ENCODE measurements at places on chromosomes 11 and 22.

GRCh38 chr22:30671071-30671470 lies 3.4 kb upstream of the DUSP18 start:
- no peak overlapping the region for H3K4me3 ChIP-seq
- H3K36me3 ChIP-seq: no peaks in the 10 kb centered on the region
- peaks cover 3% of the 10 kb centered on the region for H3K27me3 ChIP-seq
- no peak for DNase-seq

DNA sequence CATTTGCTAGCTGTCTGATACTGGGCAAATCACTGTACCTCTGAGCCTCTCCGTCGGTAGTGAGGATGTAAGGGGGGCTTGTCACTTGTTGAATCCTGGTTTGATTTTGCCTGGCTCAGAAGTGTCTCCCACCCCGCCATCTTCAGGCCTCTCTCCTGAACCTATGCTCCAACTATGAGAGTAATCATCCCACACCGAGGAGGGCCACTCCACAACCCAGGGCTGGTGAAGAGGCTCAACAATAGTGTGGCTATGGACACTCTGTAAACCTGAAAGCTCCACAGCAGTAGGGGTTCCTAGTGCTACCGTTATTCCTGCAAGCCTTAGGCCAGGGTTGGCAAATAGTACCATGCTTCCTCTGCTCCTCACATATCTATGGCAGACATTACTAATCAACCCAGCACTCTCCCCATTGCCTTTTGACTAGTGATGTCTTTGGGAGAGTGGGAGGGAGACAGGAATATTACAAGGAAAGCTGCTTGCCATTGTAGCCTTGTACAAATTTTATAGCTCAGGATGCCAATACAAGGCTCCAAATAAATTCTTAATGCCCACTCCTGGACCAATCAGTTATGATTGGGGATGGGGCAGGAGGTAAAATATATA lies 134.0 kb upstream of the TEAD1 start:
- H3K27me3 ChIP-seq: peaks cover 8% of the 10 kb centered on the region
- no peak overlapping the region for H3K4me3 ChIP-seq
- H3K27ac ChIP-seq: no peak overlapping the region
- no peaks in the 10 kb centered on the region for H3K36me3 ChIP-seq

DNA sequence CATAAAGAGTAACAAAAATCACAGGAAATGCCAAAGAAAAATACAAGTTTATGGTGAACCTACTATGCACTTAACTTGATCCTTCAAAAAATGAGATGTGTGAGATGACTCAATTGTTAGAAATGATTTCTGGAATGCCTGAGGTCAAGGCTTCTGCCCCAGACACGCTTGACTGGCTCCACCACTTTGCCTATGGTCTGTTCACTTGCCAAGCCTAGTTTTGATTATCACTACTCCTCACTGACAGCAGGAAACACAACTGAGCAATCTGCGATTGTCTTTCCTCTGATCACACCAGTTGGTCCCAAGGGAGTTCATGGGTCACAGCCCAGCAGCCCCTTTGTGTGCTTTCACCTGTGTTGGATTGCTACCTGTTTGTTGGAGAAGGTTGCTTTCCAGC lies 20.6 kb upstream of the PRDM10 start:
- no peak overlapping the region for H3K27ac ChIP-seq
- no peak for DNase-seq
- no peaks in the 10 kb centered on the region for H3K36me3 ChIP-seq

DNA sequence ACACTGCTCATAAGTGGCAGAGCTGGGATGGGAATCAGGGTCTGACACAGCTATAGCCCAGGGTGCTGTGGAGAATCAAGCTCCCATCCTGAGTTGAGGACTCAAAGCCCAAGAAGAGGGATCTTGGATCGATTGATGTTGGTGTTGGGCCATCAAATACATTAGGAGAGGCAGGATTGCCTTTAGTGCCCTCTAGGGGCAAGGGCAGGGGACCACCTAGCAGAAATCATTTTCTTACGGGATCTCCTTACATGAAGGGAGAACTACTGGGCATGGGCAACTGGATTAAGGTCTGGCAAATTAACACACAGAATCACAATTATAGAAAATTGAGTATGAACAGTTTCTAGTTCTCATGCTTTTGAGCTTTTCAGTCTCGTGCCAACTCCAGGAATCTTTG lies 24.9 kb upstream of the EMSY start:
- DNase-seq: peak; percentile 33
- H3K4me3 ChIP-seq: no peak overlapping the region
- H3K27ac ChIP-seq: no peak overlapping the region
- H3K27me3 ChIP-seq: peaks cover 13% of the 10 kb centered on the region
- H3K4me1 ChIP-seq: peaks cover 6% of the 10 kb centered on the region

GRCh38 chr22:22460635-22461034 lies 47.9 kb downstream of the ZNF280B start:
- H3K27ac ChIP-seq: no peak overlapping the region
- H3K36me3 ChIP-seq: peaks cover 6% of the 10 kb centered on the region
- no peaks in the 10 kb centered on the region for H3K4me1 ChIP-seq
- H3K27me3 ChIP-seq: peaks cover 11% of the 10 kb centered on the region

DNA sequence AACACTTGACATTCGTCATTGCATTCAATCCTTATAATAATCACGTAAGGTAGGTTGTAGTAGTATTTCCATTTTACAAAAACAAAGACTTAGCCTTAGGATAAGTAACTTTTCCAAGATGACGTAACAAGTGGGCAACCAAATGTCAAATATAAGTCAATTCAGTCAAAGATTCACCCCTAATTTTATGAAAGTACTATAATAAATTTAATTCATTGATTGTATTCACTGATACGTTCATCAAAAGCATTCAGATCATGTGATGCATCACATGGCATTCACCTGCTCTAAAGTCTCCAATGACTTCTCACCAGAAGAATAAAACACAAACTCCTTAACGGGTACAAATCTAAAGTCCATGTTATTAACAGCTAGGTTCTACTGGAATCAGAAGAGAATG lies 2.1 kb downstream of the KIF18A start:
- H3K36me3 ChIP-seq: peaks cover 22% of the 10 kb centered on the region
- H3K4me1 ChIP-seq: peaks cover 50% of the 10 kb centered on the region
- no peaks in the 10 kb centered on the region for H3K27me3 ChIP-seq
- H3K4me3 ChIP-seq: peak overlapping the region; percentile 99
- DNase-seq: no peak

DNA sequence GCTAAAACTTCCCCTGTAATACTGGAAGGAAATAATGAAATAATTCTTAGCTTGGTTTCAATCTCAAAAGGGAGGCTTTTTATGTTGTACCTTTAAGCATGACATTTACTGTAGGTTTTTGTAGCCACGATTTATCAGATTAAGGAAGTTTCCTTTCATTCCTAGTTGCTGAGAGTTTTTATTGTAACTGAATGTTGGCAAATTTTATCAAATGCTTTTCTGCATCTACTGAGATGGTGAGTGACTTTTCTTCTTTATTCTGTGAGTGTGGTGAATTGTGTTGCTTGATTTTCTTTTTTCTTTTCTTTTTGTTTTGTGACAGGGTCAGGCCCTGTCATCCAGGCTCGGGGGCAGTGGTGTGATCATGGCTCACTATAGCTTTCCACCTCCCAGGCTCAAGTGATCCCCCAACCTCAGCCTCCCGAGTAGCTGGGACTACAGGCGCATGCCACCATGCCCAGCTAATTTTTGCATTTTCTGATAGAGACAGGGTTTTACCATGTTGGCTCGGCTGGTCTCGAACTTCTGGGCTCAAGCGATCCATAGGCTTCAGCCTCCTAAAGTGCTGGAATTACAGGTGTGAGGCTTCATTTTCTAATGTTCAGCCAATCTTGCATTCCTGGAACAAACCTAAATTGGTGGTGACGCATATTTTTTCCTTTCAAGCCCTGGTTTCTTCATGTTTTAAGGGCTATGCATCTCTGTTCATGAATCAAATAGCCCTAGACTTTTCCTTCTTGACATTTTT lies 26.2 kb downstream of the SUSD2 start:
- peak overlapping the region; percentile 85 for H3K27ac ChIP-seq
- peaks cover 44% of the 10 kb centered on the region for H3K4me1 ChIP-seq
- no peaks in the 10 kb centered on the region for H3K36me3 ChIP-seq
- H3K4me3 ChIP-seq: peak overlapping the region; percentile 40
- DNase-seq: no peak

GRCh38 chr11:4527926-4528325 lies 17.1 kb upstream of the OR52M1 start:
- no peak overlapping the region for H3K27ac ChIP-seq
- H3K36me3 ChIP-seq: no peaks in the 10 kb centered on the region
- peaks cover 25% of the 10 kb centered on the region for H3K27me3 ChIP-seq
- H3K4me3 ChIP-seq: no peak overlapping the region

DNA sequence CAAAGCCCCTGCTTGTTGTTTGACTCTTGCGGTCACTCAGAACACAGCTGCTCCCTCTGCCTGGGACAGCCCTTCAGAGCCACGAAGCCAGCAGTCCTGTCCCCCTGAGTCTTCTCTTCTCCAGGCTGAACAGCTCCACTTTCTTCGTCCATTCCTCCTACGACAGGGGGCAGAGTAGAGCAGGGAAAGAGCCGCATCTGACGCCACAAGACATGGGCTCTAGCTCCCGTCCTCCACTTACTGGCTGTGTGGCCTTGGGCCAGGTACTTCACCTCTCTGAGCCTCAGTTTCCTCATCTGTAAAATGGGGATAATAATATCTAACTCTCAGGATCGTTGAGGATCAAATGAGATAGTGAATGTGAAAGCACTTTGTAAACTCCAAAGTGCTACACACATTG lies 29.9 kb downstream of the CHRDL2 start:
- H3K4me1 ChIP-seq: no peaks in the 10 kb centered on the region
- H3K27ac ChIP-seq: no peak overlapping the region
- DNase-seq: peak; percentile 23
- no peaks in the 10 kb centered on the region for H3K27me3 ChIP-seq
- H3K36me3 ChIP-seq: no peaks in the 10 kb centered on the region

DNA sequence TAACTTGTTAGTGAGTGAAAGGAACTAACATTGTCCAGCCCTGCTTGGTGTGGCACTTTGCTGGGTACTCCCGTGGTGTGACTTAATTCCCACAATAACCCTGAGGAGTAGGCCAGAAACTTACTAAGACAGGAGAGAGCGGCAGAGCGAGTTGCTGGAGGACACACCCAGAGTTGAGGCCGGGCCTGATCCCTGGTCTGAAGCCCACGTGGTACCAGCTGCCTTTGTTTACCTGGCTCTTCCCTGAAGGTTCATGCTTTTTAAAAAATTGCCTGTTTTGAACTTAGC lies 594 bp downstream of the MPST start:
- H3K36me3 ChIP-seq: peaks cover 2% of the 10 kb centered on the region
- peak overlapping the region; percentile 87 for H3K27ac ChIP-seq
- peaks cover 2% of the 10 kb centered on the region for H3K27me3 ChIP-seq
- H3K4me1 ChIP-seq: peaks cover 24% of the 10 kb centered on the region
- DNase-seq: peak; percentile 26
- peak overlapping the region; percentile 88 for H3K4me3 ChIP-seq

GRCh38 chr11:132042296-132042695 lies 671.9 kb downstream of the NTM start:
- no peaks in the 10 kb centered on the region for H3K27me3 ChIP-seq
- no peak for DNase-seq
- H3K4me1 ChIP-seq: peaks cover 2% of the 10 kb centered on the region
- no peak overlapping the region for H3K4me3 ChIP-seq
- H3K27ac ChIP-seq: no peak overlapping the region

Data from activated CD8-positive, alpha-beta T cell treated with anti-CD3 and anti-CD28 coated beads, Interleukin-2, amount 10 ng/mL, durations not matched to agents 7 days and 5 days (primary cell).